ENCODE measurements at places on chromosomes 4 and X.

- DNase-seq = no peak
Observed at GRCh38 chr4:118270492-118270891, 82.3 kb downstream of the PRSS12 start.

DNA sequence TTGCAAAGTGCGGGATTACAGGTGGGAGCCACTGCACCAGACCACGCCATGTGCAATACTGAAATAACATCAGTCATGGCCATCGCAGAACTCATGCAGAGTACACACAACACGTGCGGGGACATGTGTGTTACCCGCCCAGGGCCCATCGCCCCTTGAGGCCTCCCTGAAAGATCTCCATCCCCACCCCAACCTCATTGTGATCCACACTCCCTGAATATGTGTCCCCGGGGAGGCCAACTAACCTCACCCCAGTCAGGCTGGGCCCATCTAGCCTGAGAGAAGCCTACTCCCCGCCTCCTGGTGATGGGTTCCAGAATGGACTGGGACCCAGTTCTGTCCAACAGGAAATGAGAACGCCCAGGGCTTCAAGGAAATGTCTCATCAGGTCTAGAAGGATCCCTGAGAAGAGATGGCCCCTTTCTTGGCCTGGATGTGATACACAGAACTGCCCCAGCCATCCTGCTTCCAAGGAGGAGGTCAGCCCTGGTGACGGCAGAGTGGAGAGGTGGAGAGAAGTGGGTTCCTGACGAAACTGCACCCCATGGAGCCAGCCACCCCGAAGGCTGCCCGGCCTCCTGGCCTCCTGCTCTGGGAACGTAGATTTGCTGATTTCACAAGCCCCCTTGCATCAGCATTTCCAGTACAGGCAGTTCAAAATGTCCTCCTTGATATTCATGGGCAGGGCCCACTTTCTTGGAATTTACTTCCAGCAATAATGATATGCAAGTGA lies 22.5 kb upstream of the CLDN24 start:
- no peak for DNase-seq

- no peak for DNase-seq
Observed at GRCh38 chr4:125517831-125518230, 203.1 kb downstream of the FAT4 start.

GRCh38 chrX:57289089-57289488 lies 2.6 kb downstream of the FAAH2 start:
- DNase-seq = no peak

- DNase-seq = no peak
Observed at GRCh38 chrX:48848847-48849246, 13.4 kb upstream of the PCSK1N start.

DNA sequence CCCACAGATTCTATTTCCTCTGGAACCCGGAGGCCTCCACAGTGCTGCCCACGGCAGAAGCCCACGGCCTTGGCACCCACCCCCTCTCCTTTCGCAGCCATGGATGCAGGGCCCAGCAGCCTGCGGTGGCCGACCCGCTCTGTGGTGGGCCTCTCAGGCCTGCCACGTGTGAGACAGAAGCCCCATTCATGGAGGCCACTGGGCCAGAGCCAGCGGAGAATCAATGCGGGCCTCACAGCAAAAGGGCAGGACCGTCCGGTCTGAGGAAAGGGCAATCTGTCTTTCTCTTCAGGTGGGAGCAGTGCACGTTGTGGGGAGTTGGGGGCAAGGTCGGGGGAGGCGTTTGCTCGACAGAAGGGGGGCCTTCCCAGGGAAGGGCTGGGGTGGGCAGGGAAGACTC lies 8.4 kb upstream of the HAUS7 start:
- no peak for DNase-seq

DNA sequence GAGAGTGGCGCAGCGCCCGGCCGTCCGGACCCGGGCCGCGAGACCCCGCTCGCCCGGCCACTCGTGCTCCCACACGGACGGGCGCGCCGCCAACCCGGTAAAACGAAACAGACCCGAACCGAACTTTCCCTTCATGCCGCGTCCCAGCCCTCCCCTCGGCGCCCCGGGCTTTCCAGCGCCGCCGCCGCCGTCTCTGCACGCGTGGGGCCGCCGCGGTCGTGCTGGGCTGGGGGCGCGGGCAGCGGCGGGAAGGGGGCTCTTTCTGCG lies 222 bp downstream of the SMAD1 start:
- DNase-seq = no peak

DNA sequence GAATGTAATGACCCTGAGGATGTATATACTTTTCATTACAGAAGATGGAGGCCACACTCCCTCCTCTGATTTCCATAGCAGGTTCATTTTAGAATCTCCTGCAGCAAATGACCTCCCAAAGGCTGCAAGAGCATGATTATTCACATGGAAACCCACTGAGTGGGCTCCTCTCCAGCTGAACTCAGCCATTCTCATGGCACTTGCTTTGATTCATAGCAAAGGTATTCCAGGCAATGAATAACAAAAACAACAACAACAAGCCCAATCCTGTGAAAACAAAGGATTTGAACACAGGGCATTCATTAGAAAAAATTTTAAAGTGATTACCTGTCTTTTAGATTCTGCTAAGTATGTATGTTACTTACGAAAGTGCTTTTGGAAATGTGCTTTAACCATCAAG lies 894.0 kb upstream of the FRG1 start:
- DNase-seq = no peak

DNA sequence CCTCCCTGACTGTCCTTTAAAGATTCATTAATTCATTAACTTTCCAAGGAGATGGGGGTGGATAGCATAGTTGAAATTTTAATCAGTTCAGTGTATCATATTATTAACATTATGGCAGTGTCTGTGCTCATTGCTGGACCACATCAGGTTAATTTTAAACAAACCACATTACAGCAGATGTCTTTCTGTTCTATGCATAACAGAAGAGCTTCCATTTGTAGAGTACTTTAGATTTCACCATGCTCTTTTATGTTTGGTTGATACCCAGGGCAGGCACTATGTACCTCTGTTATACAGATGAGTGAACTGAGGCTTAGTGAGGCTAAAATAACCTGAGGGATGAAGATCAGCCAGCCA lies 41.1 kb downstream of the AFF2 start:
- DNase-seq = no peak

GRCh38 chr4:54625391-54625790 lies 32.4 kb upstream of the KIT start:
- no peak for DNase-seq

- no peak for DNase-seq
Observed at GRCh38 chr4:112327965-112328733, 31.0 kb downstream of the ALPK1 start.

DNA sequence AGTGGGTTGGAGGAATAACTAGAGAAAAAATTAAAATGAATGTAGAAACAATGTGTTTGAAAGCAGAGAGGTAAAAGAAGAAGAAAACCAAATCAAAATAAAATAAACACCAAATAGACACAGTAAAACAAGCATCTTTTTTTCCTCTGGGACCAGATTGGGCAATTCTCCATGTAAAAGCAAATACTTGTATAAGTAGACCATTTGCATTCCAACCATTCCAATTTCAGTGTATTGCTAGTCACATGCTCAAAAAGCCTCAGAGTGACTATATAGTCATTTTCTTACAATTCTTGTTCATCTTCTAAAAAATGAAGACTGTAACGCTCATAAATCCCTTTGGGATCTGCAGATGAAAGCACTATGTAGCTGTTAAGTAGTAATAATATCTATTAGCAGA lies 969.5 kb downstream of the PCDH18 start:
- DNase-seq = no peak

- no peak for DNase-seq
Observed at GRCh38 chr4:74364652-74365491, at the start of gene EREG. EREG (plus strand) TSS chr4:74365145; CDS start chr4:74365309, 164 bp downstream.

- DNase-seq = no peak
Observed at GRCh38 chr4:69832326-69833030, 27.5 kb downstream of the SULT1E1 start.

DNA sequence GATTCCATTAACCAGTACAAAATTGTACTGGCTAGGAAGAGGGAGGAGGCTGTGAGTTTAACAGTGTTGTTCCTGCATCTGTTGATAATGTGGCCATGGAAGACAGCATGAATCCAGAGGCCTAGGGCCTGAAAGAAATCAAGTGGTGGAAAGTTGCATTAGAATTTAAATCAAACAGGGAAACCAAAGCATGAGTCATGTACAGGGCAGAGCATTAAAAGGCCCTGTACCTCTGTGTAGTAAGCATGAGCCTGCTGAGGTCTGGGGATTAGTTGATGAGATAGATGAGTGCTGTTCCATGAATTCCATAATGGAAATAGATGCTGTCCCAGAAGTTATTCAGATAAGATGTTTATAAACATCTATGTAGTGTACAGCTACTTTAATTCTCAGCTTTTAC lies 58.3 kb downstream of the MID1IP1 start:
- DNase-seq = no peak

GRCh38 chrX:14873676-14874049 lies 442 bp downstream of the MOSPD2 start:
- no peak for DNase-seq

DNA sequence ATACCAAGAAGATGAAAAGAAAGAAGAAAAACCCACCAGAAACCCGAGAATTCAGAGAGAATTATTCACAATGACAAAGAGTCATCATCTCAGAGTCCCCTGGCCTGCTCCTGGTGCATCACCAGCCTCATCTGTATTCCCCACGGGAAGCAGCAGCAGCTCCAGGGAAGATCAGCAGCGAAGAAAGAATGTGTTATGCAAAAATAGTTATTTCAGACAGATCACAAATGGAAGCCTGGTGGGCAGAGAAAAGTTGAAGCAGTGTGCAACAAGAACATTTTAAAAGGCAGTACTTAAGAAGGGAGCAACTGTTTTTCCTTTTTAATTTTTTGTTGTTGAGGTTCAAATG lies 189.2 kb downstream of the PPP3CA start:
- DNase-seq = no peak

DNA sequence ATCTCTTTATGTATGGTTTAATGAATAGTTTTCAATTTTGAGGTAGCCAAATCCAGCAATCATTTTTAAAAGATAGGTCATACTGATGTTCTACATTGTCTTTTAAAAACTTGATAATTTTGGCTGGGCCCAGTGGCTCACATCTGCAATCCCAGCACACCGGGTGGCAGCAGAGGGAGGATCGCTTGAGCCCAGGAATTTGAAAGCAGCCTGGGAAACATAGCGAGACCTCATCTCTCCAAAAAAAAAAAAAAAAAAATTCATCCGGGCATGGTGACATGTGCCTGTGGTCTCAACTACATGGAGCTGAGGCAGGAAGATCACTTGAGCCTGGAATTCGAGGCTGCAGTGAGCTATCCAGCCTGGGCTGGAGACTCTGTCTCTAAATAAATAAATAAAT lies 419.8 kb downstream of the GALNTL6 start:
- no peak for DNase-seq

GRCh38 chrX:100636321-100636991 lies at the start of gene TSPAN6:
TSPAN6 (minus strand) TSS chrX:100636806; CDS start chrX:100636694, 112 bp downstream.
- peak; percentile 36 for DNase-seq

DNA sequence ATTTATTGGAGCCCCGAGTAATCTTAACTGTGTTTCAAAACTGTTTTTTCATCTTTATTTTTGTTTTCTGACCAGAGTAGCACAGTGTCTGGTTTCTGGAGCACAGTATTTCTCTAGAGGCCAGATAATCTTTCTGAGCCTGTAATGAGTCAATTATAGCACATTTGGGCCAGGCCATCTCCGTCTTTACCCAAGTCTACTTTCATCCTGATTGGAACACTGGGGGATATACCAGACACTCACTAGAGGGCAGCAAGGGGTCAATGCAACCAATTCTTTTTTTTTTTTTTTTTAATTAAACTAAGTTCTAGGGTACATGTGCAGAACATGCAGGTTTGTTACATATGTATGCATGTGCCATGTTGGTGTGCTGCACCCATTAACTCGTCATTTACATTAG lies 282.0 kb downstream of the ARHGAP24 start:
- DNase-seq = no peak

- no peak for DNase-seq
Observed at GRCh38 chr4:41179498-41180195, 34.7 kb downstream of the APBB2 start.

DNA sequence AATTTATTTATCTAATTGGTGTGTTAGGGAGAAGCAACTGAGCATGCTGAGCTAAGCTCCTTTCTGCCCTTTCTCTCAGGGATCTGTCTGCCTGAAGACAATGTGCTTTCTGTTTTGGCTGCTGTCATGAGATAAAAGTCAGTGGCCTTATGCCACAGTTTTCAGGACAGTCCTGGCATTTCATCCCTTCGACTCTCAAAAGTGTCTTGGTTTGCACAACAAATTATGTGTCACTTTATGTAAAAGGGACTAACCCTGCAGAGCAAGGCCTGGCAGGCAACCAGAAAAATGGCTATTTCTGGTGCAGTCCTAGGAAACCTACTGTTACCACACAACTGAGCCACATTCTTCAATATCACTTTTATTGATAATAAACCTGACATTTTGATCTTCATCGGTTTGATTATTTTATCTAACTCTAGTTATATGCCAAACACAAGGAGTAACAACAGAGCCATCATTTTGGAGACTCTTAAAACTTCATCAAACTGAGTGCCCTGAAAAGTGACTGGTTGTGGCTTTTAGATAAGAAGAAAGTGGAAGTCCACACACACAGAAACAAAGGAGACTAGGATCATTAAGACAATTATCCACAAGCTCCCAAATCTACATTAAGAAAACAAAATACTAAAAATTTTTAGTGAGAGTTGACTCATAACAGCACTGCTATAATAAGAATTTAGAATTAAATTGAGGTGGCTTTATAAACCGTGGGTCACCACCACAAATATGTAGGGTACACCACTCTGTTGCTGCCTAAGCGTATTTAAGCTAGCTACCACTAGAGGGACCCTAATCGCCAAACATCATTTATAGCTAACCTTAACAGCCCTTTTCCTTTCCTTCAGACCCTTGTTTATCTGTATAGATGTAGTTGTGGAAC lies 95.9 kb upstream of the PTPN13 start:
- DNase-seq = no peak

GRCh38 chr4:20297261-20297660 lies 45.6 kb downstream of the SLIT2 start:
- DNase-seq = no peak

GRCh38 chrX:143632625-143633410 lies 3.1 kb downstream of the SLITRK4 start:
- DNase-seq = no peak

DNA sequence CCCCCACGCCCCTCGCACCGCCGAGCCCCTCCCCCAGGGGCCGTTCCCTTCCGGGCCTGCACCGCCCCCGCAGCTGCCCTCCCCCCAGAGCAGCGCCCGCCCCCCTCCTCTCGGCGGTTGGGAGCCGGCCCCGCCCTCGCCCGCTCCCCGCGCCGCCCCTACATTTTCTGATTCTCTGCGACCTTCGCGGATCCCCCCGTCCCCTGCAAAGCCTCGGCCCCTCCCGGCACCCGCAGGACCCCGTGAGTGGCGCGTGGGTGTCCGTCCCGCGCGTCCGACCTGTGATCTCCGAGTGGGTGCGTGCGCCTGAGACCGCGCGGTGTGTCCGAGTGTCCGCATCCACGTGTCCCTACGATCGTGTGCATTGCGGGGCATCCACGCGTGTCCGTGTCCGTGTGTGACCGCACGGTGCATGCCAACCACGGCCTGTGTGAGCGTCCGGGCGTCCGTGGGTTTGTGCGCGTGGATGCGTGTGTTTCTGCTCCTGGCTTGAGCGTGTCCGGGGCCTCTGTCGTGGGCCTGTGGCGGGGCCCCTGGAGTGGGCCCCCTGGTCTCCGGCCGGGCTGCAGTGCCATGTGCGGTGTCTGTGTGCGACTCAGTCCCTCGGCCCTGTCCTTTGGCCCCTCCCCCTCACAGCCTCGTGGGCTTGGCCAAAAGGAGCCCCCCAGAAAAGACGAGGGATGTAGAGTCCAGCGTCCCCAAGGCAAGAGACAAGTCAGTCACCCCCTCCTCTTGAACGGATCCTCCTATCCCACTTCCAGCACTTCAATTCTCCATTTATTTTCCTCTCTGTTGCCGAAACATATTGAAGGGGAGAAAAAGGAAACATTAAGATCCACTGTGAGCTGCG lies 8.8 kb upstream of the NKX1-1 start:
- DNase-seq = no peak

GRCh38 chrX:84168095-84168494 lies 19.9 kb downstream of the RPS6KA6 start:
- no peak for DNase-seq
